ENCODE measurements at places on chromosomes 1 and 21.

GRCh38 chr1:81587426-81587825, 213.3 kb upstream of the ADGRL2 start:
- no peak for DNase-seq
- no peaks in the 10 kb centered on the region for H3K4me1 ChIP-seq
- H3K27ac ChIP-seq = no peak overlapping the region
- H3K4me3 ChIP-seq = no peak overlapping the region
- H3K36me3 ChIP-seq = no peaks in the 10 kb centered on the region
- H3K27me3 ChIP-seq = no peaks in the 10 kb centered on the region

DNA sequence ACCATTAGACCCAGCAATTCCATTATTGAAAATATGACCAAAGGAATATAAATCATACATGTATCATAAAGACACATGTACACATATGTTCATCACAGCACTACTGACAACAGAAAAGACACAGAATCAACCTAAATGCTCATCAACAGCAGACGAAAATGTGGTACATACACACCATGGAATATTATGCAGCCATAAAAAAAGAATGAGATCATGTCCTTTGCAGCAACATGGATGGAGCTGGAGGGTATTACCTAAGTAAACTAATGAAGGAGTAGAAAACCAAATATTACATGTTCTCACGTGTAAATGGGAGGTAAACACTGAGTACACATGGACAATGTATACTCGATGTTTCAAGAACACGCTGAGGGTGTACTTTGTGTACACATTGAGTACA, 15.9 kb downstream of the AKT3 start:
- DNase-seq = no peak
- H3K27me3 ChIP-seq = no peaks in the 10 kb centered on the region
- no peaks in the 10 kb centered on the region for H3K4me1 ChIP-seq
- H3K27ac ChIP-seq = no peak overlapping the region
- no peak overlapping the region for H3K4me3 ChIP-seq

DNA sequence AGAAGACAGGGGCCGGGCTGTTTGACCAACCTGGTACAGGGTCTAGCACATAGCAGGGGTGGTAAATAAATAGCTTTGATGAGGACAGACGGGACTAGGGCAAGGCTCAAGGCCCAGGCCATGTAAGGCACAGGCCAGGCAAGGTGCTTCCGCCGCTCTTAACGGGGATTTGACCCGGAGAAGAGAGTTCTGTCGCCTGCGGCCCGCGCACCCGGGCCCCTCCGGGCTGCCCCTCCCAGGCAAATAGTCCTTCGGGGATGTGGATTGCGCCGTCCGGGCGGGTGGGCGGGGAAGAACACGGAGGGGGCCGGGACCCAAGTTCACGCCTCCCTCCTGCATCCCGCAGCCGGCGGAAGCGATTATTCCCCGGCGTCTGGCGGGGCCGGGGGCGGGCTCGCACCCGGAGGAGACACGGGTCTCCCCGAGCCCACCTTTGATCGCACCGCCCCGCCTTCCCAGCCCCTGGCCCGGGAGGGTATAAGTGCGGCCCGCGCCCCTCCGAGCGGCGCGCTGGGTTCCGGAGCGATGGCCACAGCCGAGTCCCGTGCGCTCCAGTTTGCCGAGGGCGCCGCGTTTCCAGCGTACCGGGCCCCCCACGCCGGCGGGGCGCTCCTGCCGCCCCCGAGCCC, at the start of gene MIXL1:
Gene MIXL1 (plus strand): TSS at position 508 of the 629 bp plus-strand sequence. CDS start 18 bp downstream, at position 526.
- no peaks in the 10 kb centered on the region for H3K36me3 ChIP-seq
- DNase-seq = no peak
- peak within 1 kb of the TSS; percentile 27 for H3K4me3 ChIP-seq
- no peaks in the 10 kb centered on the region for H3K27me3 ChIP-seq
- no peak within 1 kb of the TSS for H3K27ac ChIP-seq

- H3K27me3 ChIP-seq = no peaks in the 10 kb centered on the region
- H3K4me3 ChIP-seq = no peak overlapping the region
- no peaks in the 10 kb centered on the region for H3K36me3 ChIP-seq
- no peak for DNase-seq
- no peak overlapping the region for H3K27ac ChIP-seq
Observed at GRCh38 chr1:44588551-44589210, 85.6 kb downstream of the TMEM53 start.

DNA sequence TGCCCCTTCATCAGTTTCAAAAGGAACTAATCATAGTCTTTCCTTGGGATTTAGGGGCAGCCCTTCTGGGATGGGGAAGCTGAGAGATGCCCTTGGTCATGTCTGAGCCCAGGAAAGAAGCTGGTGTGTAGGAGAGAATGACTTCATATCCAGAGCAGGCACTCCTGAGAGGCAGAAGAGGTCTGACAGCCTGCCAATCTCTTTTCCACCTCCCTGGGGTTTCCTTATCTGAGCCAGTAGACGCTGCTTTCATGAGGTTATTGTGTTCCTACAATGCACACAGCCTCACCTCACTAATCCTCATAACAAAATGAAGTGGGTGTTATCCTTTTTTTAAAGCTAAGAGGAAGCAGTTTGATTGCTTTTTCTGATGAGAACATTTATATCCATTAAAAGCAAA, 14.1 kb downstream of the ROR1 start:
- no peak for DNase-seq
- H3K27ac ChIP-seq = no peak overlapping the region
- H3K4me1 ChIP-seq = no peaks in the 10 kb centered on the region
- H3K36me3 ChIP-seq = no peaks in the 10 kb centered on the region
- H3K4me3 ChIP-seq = no peak overlapping the region

- H3K27me3 ChIP-seq = no peaks in the 10 kb centered on the region
- DNase-seq = peak; percentile 31
- no peaks in the 10 kb centered on the region for H3K36me3 ChIP-seq
- no peaks in the 10 kb centered on the region for H3K4me1 ChIP-seq
- no peak overlapping the region for H3K4me3 ChIP-seq
- H3K27ac ChIP-seq = no peak overlapping the region
Observed at GRCh38 chr1:5394111-5394510, 598.1 kb downstream of the NPHP4 start.

DNA sequence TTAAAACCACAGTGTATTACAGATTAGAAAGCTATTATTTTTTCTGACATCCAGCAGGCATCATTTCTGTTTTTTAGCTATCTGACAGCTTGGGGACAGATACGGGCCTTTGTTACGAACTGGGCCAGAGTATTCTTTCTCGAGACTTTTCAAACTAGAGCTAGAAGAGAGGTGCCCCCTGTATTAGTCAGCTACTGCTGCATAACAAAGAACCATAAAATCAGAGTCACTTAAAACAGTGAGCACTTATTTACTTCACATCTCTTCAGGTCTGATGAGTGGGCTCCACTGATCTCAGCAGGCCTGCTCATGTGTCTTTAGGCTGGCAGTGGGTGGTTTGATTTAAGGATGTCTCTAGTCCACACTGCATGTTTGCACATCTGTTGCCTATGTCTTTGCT, 67.8 kb downstream of the BACH1 start:
- no peak overlapping the region for H3K4me3 ChIP-seq
- H3K27me3 ChIP-seq = no peaks in the 10 kb centered on the region
- H3K4me1 ChIP-seq = no peaks in the 10 kb centered on the region
- H3K27ac ChIP-seq = no peak overlapping the region
- DNase-seq = no peak
- H3K36me3 ChIP-seq = peaks cover 22% of the 10 kb centered on the region

- no peak within 1 kb of the TSS for H3K27ac ChIP-seq
- DNase-seq = peak; percentile 54
- no peaks in the 10 kb centered on the region for H3K27me3 ChIP-seq
Observed at GRCh38 chr1:1173793-1174415, at the start of gene TTLL10. TTLL10 (plus strand) TSS chr1:1173880; CDS start chr1:1179216, 5,336 bp downstream.

DNA sequence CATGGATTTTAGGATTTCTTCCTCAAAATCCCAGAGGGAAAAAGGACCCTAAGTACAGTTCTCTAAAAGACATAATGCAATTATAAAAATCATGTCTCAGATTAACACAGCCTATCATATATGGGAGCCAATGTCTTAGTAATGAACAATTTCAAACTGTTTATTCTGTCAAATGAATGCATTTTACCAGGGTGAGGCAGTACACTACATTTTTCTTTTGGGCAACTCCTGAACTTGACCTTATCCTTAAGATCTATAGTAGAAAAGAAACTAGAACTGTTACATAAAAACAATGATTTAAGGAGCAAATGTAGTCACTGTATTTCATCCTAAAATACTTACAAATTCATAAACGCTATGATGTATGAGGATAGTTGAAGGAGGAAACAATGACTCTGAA, 226.3 kb upstream of the B3GALT2 start:
- H3K4me3 ChIP-seq = no peak overlapping the region
- H3K27me3 ChIP-seq = no peaks in the 10 kb centered on the region
- no peak overlapping the region for H3K27ac ChIP-seq

- H3K27ac ChIP-seq = no peak overlapping the region
- H3K36me3 ChIP-seq = no peaks in the 10 kb centered on the region
- no peak for DNase-seq
- H3K4me1 ChIP-seq = no peaks in the 10 kb centered on the region
- no peak overlapping the region for H3K4me3 ChIP-seq
Observed at GRCh38 chr1:147591261-147591891, 50.1 kb downstream of the BCL9 start.

DNA sequence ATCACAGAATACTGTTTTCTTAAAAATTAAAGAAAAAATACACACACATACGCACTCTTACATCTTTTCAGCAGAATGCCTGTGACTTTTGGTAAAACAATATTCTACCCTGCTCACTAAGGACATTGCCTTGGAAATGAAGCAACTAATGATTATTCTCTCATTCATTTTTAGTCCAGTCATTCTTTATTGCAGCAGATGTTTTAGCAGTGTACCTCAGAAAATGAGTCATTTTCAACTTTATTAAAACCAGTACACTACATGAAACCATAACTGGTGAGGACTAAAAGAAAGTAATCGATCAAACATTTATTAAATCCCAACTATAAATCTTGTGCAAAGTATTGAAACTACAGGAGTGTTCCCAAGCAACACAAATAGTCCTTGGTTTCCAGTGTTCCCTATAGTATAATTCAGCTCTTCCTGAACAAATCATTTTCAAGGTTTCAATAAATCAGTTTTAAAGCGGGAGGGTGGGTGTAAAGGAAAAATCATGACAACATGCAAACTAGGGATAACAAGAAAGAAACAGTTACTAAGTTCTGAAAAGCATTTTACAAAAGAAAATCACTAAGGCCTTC, 114.2 kb downstream of the ADGRL4 start:
- H3K27me3 ChIP-seq = no peaks in the 10 kb centered on the region
- H3K4me3 ChIP-seq = no peak overlapping the region
- no peak for DNase-seq

DNA sequence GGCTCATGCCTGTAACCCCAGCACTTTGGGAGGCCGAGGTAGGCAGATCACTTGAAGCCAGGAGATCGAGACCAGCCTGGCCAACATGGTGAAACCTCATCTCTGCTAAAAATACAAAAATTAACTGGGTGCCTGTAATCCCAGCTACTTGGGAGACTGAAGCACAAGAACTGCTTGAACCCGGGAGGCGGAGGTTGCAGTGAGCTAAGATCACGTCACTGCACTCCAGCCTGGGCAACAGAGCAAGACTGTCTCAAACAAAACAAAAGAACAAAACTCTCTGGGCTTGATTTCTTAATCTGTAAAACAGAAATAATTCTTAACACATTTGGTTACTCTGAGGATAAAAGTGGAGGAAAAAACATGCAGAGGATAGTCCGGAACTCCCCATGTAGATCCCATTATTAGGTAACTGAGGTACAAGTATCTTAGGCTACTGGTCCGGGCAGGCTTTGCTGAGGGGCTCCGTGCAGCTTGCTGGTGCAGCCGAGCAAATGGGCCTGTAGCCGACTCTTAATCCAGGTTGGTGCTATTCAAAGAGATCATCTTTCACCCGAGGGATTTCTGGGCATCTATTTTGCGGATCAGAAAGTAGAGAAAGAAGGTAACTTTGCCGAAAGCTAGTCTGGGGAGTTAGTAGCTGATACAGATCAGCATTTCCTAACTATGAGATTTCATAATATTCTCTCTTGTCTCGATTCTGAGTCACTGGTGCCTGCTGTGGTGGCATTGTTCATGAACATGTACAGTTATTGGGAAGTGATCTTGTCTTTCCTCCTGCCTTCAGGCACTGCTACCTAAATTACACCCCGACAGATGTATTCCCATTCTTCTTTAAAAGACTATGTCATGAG, 56.8 kb downstream of the NFIA start:
- 0 out of 2 replicates have a peak, but pooled peaks cover 4% of the 10 kb centered on the region for H3K36me3 ChIP-seq
- H3K27ac ChIP-seq = peak overlapping the region; percentile 93
- H3K4me1 ChIP-seq = peaks cover 50% of the 10 kb centered on the region
- no peaks in the 10 kb centered on the region for H3K27me3 ChIP-seq
- peak overlapping the region; percentile 0 for H3K4me3 ChIP-seq

- no peaks in the 10 kb centered on the region for H3K4me1 ChIP-seq
- no peaks in the 10 kb centered on the region for H3K27me3 ChIP-seq
- H3K4me3 ChIP-seq = no peak overlapping the region
Observed at GRCh38 chr1:77089756-77090155, 129.5 kb downstream of the PIGK start.

GRCh38 chr1:221344693-221345092, 397.2 kb downstream of the DUSP10 start:
- no peak overlapping the region for H3K4me3 ChIP-seq
- no peaks in the 10 kb centered on the region for H3K27me3 ChIP-seq
- H3K4me1 ChIP-seq = no peaks in the 10 kb centered on the region

DNA sequence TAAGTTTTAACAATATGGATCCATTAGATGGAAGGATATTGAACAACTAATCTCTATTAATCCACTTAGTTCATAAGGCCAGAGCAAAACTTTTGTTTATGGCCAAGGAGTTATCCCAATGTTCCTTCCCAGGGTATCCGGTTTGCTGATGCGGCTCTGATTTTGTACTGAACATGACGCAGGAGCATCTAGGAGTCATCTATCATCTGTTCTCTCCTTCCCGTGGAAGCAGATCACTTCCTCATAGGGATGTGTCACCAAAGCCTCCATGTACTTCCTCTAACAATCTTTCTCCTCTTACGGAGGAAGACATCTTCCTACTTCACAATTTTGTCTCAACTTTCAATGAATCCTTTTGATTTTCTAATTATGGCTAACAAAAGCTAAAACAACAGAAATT, 206.6 kb downstream of the APP start:
- no peak overlapping the region for H3K4me3 ChIP-seq
- H3K36me3 ChIP-seq = peaks cover 27% of the 10 kb centered on the region
- no peak for DNase-seq
- H3K4me1 ChIP-seq = peaks cover 50% of the 10 kb centered on the region
- H3K27ac ChIP-seq = peak overlapping the region; percentile 68

DNA sequence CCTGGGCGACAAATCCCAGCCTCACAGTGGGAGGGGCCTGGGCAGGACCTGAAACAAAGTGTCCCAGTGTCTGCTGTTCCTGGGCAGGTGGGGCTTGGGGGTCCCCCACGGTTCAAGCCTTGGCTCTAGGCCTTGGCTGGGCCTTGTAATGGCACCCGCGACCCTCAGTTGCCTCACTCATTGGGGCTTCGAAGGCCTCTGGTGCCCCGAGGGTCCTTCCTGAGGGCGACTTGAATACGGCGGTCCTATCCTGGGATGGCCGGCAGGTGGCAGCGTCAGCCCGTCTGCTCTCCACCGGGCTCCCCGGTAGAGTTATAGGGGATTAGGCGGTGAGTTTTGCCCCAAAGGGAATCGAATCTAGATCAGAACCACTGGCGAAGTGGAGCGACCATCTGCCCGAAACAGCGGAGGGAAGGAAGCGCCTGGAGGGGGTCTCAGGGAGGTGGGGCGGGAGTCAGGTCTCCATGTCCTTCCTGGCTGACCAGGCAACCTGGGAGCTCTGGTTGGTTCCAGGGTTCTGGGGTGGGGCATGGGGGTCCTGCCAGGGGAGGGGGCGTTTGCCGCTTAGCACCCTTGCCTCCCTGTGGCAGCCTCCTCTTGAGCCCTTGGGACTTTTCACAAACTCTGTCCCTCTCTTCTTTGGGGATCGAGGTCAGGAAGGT, 2.1 kb upstream of the PEX10 start:
- H3K27me3 ChIP-seq = no peaks in the 10 kb centered on the region
- DNase-seq = no peak
- peak overlapping the region; percentile 67 for H3K27ac ChIP-seq
- no peaks in the 10 kb centered on the region for H3K36me3 ChIP-seq
- H3K4me1 ChIP-seq = peaks cover 21% of the 10 kb centered on the region
